ENCODE measurements at places on chromosomes 1 and 21.

DNA sequence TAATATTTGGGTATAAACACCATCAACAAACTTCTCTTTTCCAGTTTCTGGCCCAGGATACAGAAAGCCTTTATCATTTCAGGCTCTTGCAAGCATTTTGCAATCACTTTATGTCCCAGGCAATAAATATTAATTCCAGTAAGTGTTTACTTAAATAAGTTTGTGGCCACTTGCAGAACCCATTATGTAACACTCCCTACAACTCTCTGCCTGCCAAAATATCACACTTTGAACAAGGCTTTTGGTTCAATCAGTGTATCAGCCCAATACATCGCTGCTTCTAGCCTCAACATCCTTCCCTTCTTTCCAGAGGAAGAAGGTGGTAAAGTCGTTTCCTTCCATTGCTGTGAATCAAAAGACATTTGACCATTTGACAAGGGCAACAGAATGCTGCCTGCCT lies 203.0 kb upstream of the USP25 start:
- peak; percentile 1 for DNase-seq

DNA sequence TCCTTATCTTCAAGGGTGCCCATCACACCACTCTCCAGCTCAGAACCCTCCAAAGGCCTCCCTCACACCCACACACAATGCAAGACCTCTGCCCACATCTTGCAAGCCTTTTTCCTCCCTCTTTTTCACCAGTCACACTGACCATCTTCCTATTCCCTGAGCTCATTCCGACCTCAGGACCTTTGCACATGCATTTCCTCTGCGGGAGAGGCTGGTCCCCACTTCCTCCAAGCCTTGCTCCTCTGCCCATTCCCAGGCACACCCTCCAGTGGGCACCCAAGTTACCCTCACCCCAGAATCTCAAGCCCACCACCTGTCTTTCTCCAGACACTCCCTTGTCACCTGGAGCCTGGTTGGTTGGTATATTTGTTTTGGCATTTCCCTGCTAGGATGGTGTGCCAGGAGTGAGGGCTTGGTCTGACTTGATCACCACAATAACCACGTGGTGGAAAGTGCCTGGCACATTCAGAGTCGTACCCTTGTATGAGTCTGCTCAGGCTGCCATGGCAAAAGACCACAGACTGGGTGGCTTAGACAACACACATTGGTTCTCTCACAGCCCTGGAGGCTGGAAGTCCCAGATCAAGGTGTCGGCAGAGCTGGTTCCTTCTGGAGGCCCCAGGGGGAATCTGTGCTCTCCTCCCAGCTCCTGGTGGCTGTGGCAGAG lies 13.2 kb downstream of the MX2 start:
- DNase-seq: no peak

- DNase-seq: no peak
These were observed 12.5 kb upstream of the TTC22 start for GRCh38 chr1:54813485-54814125.

GRCh38 chr21:45897191-45898027 lies 84.2 kb upstream of the COL6A1 start:
- no peak for DNase-seq

DNA sequence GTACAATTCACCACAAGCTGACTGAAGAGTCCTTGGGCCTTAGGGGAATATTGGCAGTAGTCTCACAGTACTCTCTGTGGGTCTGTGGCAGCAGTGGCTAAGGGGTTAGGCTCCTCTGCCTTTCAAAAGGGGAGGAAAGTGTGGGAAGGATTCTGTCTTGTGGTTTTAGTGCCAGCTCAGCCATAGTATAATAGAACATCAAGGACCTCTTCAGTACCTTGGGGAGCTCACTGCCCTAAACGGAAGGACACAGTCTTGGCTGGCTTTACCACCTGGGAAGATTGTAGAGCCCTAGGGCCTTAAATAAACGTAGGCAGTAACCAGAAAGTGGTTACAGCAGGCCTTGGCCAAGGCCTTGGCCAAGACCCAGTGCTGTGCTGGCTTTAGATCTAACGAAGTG lies 265.7 kb downstream of the COL11A1 start:
- no peak for DNase-seq

DNA sequence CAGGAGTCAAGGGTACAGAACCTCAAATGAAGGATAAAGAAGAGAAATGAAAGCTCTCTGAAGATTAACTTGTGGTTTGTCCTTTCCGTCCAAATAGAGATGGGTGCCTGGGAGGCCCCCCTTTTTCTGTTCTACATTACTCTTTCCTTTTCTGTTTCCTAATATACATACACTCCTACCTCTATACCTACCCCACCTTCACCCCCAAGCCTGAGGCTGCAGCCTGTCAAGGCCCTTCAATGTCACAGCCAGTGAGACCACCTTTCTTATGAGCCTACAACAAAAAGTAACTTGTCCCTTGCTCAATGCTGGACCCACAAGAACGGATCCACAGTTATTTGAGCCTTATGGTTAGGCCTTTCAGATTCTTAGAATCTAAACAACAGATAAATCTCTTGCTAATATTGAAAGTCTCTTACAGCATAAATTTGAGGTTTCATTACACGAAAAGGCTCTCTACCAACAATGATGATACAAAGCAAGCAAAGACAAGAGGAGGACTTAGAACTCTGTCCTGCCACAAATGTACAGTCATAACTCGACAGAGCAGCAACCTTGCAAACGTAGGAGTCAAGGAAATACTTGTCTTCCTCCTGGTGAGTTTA lies 4.1 kb upstream of the TRAF3IP3 start:
- peak; percentile 46 for DNase-seq

GRCh38 chr1:227320476-227320875 lies 2.2 kb upstream of the CDC42BPA start:
- DNase-seq: no peak

DNA sequence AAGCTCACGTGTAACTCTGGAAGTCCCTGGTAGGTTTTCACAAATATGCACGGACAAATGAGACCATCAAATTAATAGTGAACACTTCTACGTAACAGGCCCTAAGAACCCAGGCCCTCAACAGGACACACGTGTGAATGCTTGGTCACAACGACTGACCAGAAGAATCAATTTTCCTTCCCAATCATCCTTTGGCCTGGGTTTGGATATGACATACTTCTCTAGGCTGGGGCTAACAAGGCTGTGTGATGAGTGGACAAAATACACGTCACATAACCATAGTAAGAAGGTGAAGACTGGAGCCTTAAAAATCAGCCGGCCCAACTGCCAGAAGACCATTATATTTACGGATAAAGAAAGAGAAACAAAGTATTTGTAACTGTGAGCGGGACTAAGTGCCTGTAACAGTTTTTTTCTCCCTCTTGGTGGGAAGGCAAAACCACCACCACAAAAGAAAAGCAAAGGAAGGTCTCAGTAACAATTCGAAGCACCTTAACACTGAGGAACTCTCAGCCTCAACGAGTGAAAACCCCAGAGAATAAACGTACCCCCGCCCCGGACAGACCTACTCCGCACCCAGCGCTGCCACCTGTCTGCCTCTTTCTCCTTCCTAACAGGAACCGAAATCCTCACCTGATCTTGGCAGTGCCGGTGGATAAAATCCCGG lies 450 bp downstream of the SDE2 start:
- peak; percentile 12 for DNase-seq

DNA sequence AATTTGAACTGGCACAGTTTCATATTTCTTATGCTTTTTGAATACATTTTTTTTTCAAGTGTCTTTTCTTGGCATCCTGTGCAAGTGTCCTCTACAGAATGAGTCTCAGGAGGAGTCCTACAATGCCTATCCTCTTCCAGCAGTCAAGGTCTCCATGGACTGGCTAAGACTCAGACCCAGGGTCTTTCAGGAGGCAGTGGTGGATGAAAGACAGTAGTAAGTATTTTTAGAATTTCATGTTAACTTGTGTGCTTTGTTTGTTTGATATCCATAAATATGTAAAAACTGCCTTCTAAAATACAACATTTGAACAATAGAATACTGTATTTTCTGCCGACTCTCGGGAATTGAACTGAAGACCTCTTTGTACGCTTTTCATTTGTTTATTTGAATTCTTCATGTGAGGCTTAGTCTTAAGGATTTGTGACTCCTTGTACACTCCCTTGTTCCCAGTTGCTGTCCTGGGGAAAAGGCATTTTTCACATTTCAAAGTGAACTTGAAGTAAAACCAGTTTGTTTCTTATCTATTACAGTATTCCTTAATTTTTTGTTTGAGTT lies 56.6 kb downstream of the NCF2 start:
- DNase-seq: no peak

DNA sequence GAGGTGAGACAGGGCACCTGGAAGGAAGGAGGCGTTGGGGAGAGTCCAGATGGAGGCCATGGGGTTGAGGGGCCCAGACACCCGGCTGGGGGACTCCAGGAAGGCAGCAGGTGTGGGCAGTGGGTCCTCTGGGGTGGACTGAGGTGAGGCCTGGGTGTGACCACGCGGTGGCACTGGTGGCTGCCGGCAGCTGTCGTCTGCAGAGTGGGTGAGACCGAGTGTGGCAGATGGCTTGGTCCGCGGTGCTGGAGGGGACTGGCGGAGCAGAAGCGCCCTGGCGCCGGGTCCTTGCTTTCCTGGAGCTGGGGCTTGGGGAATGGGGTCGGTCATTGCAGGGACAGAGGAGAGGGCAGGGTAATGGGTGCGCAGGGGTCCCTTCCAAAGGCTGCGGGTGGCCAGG lies 12.5 kb downstream of the AGRN start:
- no peak for DNase-seq

DNA sequence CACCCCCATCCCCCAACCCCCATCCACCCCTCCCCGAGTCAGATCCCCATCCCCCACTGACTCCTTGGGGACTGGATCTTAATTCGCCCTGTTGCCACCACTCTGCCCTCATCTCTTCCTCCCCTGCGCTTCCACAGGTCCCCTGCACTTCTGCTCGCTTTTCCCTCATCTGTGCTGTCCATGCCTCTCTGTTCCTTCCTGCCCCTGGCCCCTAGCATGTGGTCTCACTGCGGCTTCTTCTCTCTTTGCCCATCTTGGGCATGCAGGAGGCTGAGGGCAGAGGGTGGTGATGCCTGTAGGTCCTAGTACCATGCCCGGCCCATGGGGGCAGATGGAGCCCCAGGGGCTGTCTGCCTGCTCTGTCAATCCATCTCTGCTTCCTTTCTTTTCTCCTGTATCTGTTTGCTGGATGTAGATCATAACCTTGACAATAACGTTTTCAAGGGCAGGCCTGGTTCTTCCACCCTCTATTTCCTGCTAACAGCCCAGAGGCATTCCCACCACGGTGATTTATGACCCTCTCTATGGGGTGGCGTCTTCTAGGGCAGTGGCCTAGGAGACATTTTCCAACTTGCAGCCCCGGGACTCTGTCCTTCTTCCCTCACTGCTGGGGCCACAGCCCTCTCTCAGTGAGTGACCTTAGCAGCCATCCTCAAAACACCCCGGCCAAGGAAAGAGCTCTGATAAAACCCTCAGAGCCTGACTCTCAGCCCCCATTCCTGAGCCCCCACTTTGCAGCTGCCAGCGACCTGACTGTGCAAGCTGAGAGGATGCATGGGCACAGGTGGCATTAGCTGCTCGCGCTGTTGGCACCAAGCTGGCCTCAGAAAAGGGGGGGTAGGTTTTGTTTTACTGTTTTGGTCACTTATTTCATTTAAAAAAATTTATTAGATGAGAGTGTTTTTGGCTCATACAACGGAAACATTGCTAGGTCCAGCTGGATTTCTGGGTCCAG lies 33.9 kb downstream of the TMEM51 start:
- DNase-seq: no peak

GRCh38 chr1:188708795-188709535 lies 1768.7 kb downstream of the BRINP3 start:
- DNase-seq: no peak

- peak; percentile 17 for DNase-seq
These were observed 204.3 kb downstream of the KCNJ6 start for GRCh38 chr21:37711836-37712568.

- DNase-seq: no peak
These were observed 28.4 kb downstream of the TRIM45 start for GRCh38 chr1:117093091-117093534.

GRCh38 chr1:23751050-23751814 lies 8.0 kb downstream of the ELOA start:
- DNase-seq: peak; percentile 27

GRCh38 chr1:241714321-241715218 lies 62.5 kb downstream of the WDR64 start:
- DNase-seq: no peak

DNA sequence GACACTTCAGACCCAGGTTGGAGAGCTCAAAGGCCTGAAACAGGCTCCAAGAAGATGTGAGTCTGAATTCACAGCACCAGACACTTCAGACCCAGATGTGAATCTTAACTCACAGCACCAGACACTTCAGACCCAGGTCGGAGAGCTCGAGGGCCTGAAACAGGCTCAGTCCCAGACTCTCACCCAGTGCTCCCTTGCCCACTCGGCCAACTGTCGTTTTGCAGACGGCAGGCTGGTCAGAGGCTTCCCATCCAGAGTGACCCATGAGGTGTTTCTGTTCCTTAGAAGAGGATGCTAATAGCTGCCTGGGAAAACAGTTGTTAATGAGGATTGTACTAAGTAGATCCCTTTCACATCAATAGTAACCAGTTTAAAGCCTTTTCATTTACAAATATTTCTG lies 88.4 kb downstream of the ADARB1 start:
- no peak for DNase-seq
